ENCODE measurements at places on chromosomes 12 and 14.

- no peak for DNase-seq
Observed at GRCh38 chr12:41221491-41221890, 33.4 kb downstream of the PDZRN4 start.

- DNase-seq = no peak
Observed at GRCh38 chr14:61498303-61498702, 176.9 kb downstream of the PRKCH start.

DNA sequence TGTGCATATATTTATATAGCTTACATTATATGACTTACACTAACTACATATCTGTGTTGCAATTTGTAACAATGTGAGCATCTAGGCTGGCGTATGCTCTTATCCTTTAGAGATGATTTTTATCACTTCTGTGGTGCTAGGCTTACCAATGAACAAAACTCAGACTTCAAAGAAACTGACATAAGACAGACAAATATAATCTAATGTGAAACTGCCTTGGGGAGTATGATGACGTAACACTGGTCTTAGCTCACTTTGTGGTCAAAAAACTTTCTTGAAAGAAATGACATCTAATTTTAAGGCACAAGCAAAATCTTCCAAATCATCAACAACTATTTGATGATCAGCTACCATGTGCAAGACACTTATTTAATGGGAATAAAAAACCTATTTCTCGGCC is 50.0 kb downstream of the SOX5 start:
- DNase-seq = no peak

- DNase-seq = no peak
Observed at GRCh38 chr12:131911028-131911650, 16.7 kb downstream of the ULK1 start.
